ENCODE measurements at places on chromosomes 3 and 15.

- no peak for DNase-seq
Measured at GRCh38 chr3:43004282-43004681, 25.2 kb downstream of the GASK1A start.

DNA sequence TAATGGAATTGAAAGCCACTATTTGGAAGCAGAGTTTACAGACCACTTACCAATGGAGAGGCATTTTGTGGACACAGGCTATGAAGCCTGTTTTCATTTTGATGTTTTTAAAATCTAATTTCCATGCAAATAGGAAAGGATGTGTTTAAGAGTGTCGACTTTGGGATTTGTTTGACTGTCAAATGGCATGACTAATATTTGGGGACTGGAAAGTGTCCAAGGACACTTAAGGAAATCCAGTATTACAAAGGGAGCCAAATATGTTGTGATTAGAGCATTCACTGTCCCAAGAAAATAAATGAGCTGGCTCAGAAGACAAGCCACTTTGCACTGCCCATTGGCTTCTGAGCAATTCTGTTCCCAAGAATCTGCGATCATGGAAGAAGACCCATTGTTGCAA is 34.0 kb upstream of the SLC6A11 start:
- peak; percentile 7 for DNase-seq

GRCh38 chr3:64021922-64022321 is 1.4 kb downstream of the PSMD6 start:
- DNase-seq: no peak

- peak; percentile 41 for DNase-seq
Measured at GRCh38 chr3:127097481-127097880, 95.5 kb upstream of the PRR23E start.

- DNase-seq: no peak
Measured at GRCh38 chr15:37339856-37340255, 239.5 kb upstream of the MEIS2 start.

DNA sequence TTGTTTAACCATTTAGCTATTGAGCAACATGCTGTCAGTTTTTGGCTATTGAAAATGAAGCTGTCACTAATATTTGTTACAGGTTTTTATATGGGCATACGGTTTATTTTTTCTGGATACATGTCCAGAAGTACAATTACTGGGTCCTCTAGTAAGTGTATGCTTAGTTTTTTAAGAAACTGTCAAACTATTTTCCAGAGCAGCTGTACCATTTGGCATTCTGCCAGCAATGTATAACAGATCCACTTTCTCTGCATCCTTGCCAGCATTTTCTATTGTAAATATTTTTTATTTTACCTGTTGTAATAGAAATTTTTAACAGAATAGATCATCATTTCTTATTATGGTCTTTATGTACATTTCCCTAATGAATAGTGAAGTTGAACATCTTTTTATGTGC is 658.8 kb downstream of the EDEM1 start:
- DNase-seq: no peak

DNA sequence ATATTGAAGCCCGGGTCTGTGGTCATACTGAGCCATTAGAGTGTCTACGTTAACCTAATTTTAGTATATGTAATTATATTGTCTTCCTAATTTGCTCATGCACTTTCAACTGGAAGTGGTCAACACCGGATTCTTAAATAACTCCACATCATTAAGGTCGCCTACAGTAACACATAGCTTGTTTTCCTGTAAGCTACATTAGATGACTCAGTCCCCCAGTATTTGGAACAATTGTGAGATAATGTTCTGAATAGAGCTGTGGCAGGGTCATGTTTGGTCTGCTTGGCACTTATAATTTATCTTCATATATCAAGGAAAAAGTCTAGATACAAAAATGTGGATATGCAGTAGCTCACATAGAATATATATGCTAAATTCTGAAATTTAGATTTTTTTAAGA is 486.2 kb downstream of the IGSF11 start:
- DNase-seq: no peak

GRCh38 chr3:64798316-64798715 is 110.5 kb upstream of the ADAMTS9 start:
- DNase-seq: no peak
